Heart left ventricle (tissue), 16 donors: ENCODE measurements at places on chromosomes 13 and 19. TPM values are rescaled to one million over a fixed set of nuclear protein-coding genes. Genes with fewer than 3 reads are reported as not detected.

NAPSA gene
- total RNA-seq: not detected

HSH2D gene
- total RNA-seq: 0.44 TPM

LILRB2 gene
- total RNA-seq: 0.83 TPM

DNA sequence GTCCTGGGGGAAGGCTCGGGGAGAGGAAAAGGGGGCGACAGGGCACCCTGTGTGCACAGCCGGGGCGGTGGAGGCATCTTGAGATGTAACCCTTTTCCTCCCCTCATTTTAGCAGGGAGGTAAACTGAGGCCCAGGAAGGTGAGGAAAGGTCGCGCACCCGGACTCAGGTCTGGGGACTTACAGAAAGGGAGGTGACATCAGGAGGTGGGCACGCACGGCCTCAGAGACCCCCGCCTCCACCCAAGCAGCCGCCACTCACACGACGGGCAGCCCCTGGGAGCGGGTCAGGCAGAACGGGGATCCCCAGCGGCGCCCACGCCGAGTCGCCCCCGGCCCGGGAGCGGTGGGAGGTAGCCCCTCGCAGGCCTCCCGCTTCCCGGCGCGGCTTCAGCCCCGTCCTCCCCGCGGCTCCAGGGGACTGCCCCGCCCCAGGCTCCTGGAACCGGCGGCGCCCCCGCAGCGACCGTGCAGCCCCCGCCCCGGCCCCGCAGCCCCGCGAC, 477 bp downstream of the PIP5K1C start:
- peaks cover 22% of the 10 kb centered on the region for H3K4me1 ChIP-seq
- DNase-seq: peak; percentile 24
- no peaks in the 10 kb centered on the region for H3K27me3 ChIP-seq
- peaks cover 8% of the 10 kb centered on the region for H3K36me3 ChIP-seq
- H3K27ac ChIP-seq: peak overlapping the region; percentile 79
- H3K4me3 ChIP-seq: peak overlapping the region; percentile 69

GRCh38 chr19:56969759-56970178, 129.2 kb upstream of the PEG3 start:
- no peak overlapping the region for H3K27ac ChIP-seq
- H3K4me1 ChIP-seq: no peaks in the 10 kb centered on the region
- H3K4me3 ChIP-seq: no peak overlapping the region
- peaks cover 4% of the 10 kb centered on the region for H3K27me3 ChIP-seq
- no peaks in the 10 kb centered on the region for H3K36me3 ChIP-seq

DNA sequence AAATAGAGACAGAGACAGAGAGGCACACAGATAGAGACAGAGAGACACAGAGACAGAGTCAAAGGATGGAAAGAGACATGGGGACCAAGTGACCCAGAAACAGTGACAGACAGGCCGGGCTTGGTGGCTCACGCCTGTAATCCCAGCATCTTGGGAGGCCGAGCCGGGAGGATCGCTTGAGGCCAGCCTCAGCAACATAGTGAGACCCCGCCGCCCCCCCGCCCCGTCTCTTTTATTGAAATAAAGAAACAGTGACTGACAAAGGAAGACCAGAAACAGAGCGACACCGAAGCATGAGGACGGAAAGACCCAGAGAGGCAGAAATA, 848 bp upstream of the NECTIN2 start:
- peak; percentile 64 for DNase-seq
- peaks cover 30% of the 10 kb centered on the region for H3K4me1 ChIP-seq
- no peaks in the 10 kb centered on the region for H3K36me3 ChIP-seq
- peak overlapping the region; percentile 63 for H3K4me3 ChIP-seq

GRCh38 chr13:99206226-99206625, 5.6 kb downstream of the UBAC2 start:
- H3K4me3 ChIP-seq: no peak overlapping the region
- DNase-seq: no peak
- H3K4me1 ChIP-seq: no peaks in the 10 kb centered on the region
- no peaks in the 10 kb centered on the region for H3K27me3 ChIP-seq

DNA sequence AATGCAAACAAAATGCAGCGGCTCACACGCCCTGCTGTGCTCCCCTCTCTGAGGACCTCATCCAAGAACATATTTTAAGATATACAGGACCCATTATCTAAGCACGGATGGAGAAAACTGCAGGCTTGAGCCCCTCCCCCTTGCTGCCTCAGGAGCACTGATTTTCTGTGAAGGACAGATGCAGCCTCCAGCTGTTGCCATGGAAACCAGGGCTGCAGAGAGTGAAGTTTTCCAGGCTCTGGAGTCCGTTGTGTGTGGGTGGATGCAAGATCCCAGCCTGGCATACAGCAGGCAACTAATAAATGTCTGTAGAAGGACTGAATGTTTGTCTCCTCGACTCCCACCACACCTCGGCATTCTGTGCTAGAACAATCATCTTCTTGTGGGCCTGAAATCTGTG, 105.6 kb upstream of the PEG3 start:
- H3K4me3 ChIP-seq: no peak overlapping the region
- no peaks in the 10 kb centered on the region for H3K27me3 ChIP-seq
- H3K4me1 ChIP-seq: no peaks in the 10 kb centered on the region

DNA sequence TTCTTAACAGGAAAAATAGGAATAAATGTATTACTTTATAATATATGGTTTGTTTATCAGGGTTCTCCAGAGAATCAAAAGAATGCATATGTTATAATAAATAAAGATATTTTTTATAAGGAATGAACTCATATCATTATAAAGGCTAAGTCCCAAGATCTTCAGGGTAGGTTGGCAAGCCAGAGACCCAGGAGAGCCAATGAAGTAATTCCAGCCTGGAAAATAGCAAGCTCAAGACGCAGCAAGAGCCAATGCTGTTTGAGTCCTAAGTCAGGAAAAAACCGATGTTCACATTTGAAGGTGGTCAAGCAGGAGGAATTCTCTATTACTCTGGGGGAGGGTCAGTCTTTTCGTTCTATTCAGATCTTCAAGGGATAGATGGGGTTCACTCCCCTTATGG, 490.0 kb downstream of the PCDH20 start:
- no peak overlapping the region for H3K27ac ChIP-seq
- H3K36me3 ChIP-seq: no peaks in the 10 kb centered on the region
- no peaks in the 10 kb centered on the region for H3K4me1 ChIP-seq
- H3K27me3 ChIP-seq: no peaks in the 10 kb centered on the region
- DNase-seq: no peak
- H3K4me3 ChIP-seq: no peak overlapping the region

- H3K4me1 ChIP-seq: peaks cover 27% of the 10 kb centered on the region
- peaks cover 3% of the 10 kb centered on the region for H3K36me3 ChIP-seq
- H3K4me3 ChIP-seq: no peak overlapping the region
- no peak for DNase-seq
These were observed 1.3 kb upstream of the ISYNA1 start for GRCh38 chr19:18439025-18439909.

GRCh38 chr13:94666065-94666464, 46.3 kb downstream of the SOX21 start:
- H3K4me3 ChIP-seq: no peak overlapping the region
- no peak overlapping the region for H3K27ac ChIP-seq
- no peaks in the 10 kb centered on the region for H3K36me3 ChIP-seq
- no peaks in the 10 kb centered on the region for H3K4me1 ChIP-seq
- peaks cover 4% of the 10 kb centered on the region for H3K27me3 ChIP-seq

GRCh38 chr19:40453151-40453735, 9.1 kb upstream of the SERTAD3 start:
- no peak for DNase-seq
- no peaks in the 10 kb centered on the region for H3K27me3 ChIP-seq
- no peak overlapping the region for H3K4me3 ChIP-seq
- H3K27ac ChIP-seq: no peak overlapping the region

GRCh38 chr13:50519866-50520265, 323.6 kb downstream of the DLEU7 start:
- H3K36me3 ChIP-seq: no peaks in the 10 kb centered on the region
- no peaks in the 10 kb centered on the region for H3K4me1 ChIP-seq
- H3K27ac ChIP-seq: no peak overlapping the region
- H3K4me3 ChIP-seq: no peak overlapping the region
- no peak for DNase-seq
- H3K27me3 ChIP-seq: no peaks in the 10 kb centered on the region

GRCh38 chr13:30135351-30135750, 172.0 kb downstream of the KATNAL1 start:
- H3K27ac ChIP-seq: no peak overlapping the region
- DNase-seq: no peak
- no peaks in the 10 kb centered on the region for H3K4me1 ChIP-seq
- H3K36me3 ChIP-seq: no peaks in the 10 kb centered on the region

DNA sequence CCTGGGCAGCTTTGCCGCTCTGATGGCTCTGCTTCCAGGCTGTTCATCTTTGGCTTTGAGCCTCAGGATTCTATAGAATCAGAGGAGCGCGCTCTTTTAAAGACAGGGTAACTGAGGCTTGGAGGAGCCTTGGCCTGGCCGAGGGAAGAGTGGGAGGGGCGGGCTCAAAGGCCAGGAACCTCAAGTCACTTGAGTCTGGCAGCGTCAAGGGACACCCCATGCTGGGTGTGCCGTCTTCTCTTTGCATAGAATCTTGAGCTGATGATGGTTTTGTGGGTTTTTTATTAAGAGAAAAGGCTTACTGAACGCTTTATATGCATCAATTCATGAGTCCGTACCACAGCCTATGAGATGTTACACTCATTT, 1.1 kb downstream of the PGLS start:
- H3K27ac ChIP-seq: peak overlapping the region; percentile 99
- peak overlapping the region; percentile 96 for H3K4me3 ChIP-seq
- peaks cover 11% of the 10 kb centered on the region for H3K36me3 ChIP-seq
- H3K4me1 ChIP-seq: no peaks in the 10 kb centered on the region
- DNase-seq: no peak

DNA sequence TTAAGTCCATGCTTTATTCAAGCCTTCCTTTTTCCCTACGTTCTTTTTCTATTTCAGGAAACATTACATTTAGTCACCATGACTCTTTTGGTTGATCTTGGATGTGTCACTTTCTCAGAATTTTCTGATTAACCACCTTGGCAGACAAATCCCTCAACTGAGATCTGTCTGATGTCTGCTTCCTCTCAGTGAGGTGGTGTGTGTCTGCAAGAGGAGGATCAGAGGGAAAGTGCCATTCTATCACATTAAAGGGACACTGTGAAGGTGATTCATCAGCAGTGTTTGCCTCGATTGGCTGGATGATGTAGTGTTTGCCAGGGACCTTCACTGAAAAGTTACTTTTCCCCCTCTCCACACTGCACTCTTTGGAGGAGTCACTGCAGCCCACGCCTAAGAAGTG, 3.0 kb upstream of the CCNP start:
- H3K27ac ChIP-seq: no peak overlapping the region
- no peak for DNase-seq

DNA sequence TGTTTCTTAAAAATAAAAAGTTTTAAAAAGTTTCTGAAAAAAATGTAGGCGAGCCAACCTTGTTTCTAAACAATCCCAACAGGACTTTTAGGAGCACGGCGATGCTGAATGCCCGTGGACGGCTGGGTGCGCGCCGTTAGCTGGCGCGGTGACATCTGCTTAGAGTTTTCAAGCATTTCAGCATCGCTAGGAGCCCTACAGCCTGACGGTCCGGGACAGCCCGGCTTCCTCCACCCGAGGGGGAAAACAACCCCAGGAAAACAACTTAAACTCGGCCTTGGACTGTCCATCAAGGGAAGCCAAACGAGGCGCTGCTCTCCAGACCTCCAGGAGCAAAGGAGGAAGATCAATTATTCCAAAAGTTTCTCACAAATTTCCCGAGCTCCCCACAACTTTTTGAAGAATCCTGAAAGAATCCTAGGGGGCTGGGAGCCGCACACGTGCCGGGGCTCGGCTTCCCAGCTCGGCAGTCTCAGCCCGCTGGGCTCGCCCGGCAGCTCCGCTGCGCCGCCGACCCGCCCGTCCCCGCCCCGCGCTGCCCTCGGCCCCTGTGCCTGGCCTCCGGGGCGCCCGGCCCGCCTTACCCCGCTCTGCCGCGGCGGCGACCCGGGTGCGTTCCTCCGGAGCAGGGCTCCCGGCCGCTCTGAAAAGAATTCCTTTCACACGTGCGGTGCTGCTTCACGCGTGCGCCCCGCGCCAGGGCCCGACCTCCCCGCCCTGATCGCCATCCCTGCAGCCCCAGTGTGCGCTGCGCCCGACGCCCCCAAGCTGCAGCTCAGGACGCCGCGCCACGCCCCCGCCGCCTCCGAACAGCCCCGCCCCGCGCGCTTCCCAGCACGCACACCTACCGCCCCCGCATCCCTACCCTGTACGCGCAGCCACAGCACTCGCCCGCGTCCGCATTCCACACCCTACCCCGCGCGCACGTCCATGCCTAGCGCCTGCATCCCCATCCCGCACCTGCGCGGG, at the start of gene GJA3:
TSS of gene GJA3 (minus strand) at position 747 of the 969 bp plus-strand sequence. CDS start 17,764 bp downstream, outside the sequence.
- no peaks in the 10 kb centered on the region for H3K36me3 ChIP-seq
- peaks cover 88% of the 10 kb centered on the region for H3K27me3 ChIP-seq
- peak within 1 kb of the TSS; percentile 66 for H3K4me3 ChIP-seq
- DNase-seq: peak; percentile 72
- peaks cover 10% of the 10 kb centered on the region for H3K4me1 ChIP-seq
